NCI-H2081 (cell line): ENCODE measurements at places on chromosomes 5 and 9.
A peak's percentile ranks its signal among the peaks of the same experiment; 100 is the strongest.

DNA sequence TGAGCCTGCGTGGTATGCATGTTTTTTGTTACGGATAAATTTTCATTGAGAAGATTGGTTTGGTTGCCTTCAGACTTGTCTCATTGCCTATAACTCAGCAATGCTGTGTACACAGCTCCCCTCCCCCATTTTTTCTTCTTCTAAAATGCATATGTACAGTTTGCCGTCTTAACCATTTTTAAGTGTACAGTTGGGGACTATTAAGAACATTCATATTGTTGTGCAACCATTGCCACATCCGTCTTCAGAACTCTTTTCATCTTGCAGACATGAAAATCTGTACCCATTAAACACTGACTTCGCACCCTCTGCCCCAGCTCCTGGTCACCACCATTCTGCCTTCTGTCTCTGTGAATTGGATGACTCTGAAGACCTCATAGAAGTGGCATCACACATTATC is 6.2 kb downstream of the EXOC3 start:
- no peak for DNase-seq

- peak; percentile 82 for DNase-seq
Measured at GRCh38 chr5:36728697-36729543, 122.5 kb downstream of the SLC1A3 start.

DNA sequence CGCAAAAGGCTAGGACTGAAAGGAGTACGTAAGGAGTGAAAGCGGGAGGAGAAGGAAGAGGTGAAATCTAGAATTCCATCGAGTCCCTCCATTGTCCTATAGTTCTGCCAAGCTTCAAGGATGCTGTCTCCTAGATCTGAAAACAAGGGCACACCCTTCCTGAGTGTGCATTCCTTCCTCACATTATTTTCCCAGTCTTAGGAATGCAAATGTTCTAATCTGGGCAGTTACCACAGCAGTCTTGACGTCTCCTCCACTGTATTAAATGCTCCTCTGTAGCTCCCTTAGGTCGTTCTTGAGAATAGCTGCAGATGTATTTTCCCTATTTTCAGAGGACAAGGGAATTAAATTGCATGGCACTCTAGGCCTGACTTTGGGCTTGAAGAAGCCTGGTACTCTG is 127.6 kb downstream of the SLIT3 start:
- DNase-seq = no peak

- DNase-seq = no peak
Measured at GRCh38 chr5:76926329-76927105, 26.3 kb upstream of the CRHBP start.

DNA sequence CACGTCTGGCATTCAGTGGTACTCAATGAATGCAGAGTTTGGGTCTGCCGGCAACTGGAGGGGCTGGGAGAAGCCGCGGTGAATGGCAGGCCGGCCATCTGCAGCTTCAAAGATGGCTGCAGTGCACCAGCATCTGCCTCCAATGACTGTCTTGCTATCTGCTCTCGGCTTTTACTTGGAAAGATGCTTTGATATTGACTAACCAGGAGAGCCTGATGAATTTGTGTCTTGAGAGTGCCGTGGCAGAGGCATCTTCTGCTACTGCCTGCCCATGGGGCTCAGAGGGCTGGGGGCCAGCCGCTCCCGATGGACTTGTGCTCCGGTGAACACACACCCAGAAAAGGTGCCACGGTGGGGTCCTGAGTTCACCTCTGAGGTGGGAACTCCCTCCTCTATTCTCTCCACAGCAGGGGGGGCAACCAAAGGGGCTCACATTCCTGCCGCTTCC is 164.5 kb downstream of the COL23A1 start:
- no peak for DNase-seq

DNA sequence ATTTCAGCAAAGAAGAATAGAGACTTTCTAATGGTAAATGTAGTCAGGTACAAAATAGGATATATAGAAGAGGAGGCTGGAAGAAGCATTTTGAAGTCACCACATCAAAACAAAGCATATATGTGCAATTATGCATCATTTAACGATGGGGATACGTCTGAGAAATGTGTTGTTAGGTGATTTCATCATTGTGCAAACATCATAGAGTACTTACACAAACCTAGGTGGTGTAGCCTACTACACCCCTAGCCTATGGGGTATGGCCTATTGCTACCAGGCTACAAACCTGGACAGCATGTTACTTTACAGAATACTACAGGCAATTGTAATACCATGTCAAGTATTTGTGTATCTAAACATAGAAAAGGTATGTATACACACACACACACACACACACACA is 28.4 kb downstream of the ELP1 start:
- no peak for DNase-seq

GRCh38 chr9:120868339-120868675 is 8.7 kb downstream of the PHF19 start:
- DNase-seq = no peak

DNA sequence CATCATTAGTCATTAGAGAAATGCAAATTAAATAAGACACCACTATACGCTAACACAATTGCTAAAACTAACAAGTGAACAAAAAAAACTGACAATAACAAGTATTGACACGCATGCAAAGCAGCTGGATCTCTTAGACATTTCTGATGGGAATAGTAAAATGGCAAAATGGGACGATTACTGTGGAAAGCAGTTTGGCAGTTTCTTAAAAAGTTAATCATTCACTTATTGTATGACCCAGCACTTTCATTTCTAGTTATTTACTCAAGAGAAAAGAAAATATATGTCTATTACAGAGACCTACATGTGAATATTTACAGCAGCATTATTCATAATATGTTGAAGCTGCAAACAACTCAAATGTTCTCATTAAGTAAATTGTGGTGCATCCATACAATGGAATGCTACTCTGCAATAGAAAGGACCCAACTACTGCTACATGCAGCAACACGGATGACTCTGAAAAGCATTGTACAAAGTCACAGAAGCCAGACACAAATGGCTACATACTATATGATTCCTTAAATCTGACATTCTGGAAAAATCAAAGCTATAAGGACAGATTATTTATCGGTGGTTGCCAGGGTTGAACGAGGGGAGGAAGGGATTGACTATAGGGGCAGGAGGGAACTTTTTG is 96.8 kb upstream of the ITGA2 start:
- no peak for DNase-seq
